Prostate gland (tissue), 2 donors: ENCODE measurements at places on chromosomes 7 and 10. TPM values are rescaled to one million over a fixed set of nuclear protein-coding genes. Genes with fewer than 3 reads are reported as not detected.

DNA sequence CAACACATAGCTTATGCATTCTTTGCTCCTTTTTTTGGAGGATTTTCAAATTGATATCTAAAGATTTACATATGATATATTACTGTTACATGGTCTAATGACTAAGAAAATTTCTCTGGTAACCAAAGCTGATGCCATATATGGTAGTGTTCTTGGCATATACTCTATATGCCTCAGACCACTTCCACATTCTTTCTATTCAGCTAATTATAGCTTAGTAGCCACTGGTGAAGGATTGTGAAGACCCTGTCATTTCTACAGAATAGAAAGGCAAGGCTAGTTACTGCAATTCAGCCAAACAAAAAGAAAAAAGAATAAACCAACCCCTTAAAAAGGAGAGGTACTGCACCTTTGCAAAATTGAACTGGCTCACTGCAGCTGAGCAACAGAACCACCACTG is 3.7 kb downstream of the PURB start:
- DNase-seq = no peak
- H3K27ac ChIP-seq = no peak overlapping the region
- no peak overlapping the region for H3K4me3 ChIP-seq
- no peaks in the 10 kb centered on the region for H3K36me3 ChIP-seq
- no peaks in the 10 kb centered on the region for H3K27me3 ChIP-seq

Gene CRYGN
- not detected for total RNA-seq

DNA sequence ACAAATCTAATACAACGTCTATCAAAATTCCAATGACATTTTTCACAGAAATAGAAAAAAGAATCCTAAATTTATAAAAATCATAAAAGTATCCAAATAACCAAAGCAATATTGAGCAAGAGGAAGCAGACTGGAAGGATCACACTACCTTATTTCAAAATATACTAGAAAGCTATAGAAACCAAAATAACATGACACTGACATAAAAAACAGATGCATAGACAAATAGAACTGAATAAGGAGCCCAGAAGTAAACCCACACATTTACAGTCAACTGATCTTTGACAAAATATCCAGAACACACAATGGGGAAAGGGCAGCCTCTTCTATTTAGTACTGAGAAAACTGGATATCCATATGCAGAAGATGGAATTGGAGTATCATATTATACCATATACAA is 217.5 kb downstream of the MACC1 start:
- H3K36me3 ChIP-seq = no peaks in the 10 kb centered on the region
- no peak overlapping the region for H3K4me3 ChIP-seq
- no peaks in the 10 kb centered on the region for H3K27me3 ChIP-seq

GRCh38 chr7:90933984-90934383 is 330.2 kb upstream of the FZD1 start:
- H3K4me3 ChIP-seq = no peak overlapping the region
- no peak for DNase-seq
- no peaks in the 10 kb centered on the region for H3K36me3 ChIP-seq
- no peaks in the 10 kb centered on the region for H3K27me3 ChIP-seq

Gene ANKRD30A
- total RNA-seq = not detected

- no peaks in the 10 kb centered on the region for H3K36me3 ChIP-seq
- H3K4me1 ChIP-seq = no peaks in the 10 kb centered on the region
- no peak overlapping the region for H3K4me3 ChIP-seq
- H3K27me3 ChIP-seq = peaks cover 2% of the 10 kb centered on the region
Measured at GRCh38 chr10:43667761-43668386, 19.2 kb upstream of the ZNF32 start.

- H3K27ac ChIP-seq = no peak overlapping the region
- no peak overlapping the region for H3K4me3 ChIP-seq
- no peaks in the 10 kb centered on the region for H3K36me3 ChIP-seq
- DNase-seq = no peak
Measured at GRCh38 chr10:103657061-103657591, 163.6 kb downstream of the NEURL1 start.

DNA sequence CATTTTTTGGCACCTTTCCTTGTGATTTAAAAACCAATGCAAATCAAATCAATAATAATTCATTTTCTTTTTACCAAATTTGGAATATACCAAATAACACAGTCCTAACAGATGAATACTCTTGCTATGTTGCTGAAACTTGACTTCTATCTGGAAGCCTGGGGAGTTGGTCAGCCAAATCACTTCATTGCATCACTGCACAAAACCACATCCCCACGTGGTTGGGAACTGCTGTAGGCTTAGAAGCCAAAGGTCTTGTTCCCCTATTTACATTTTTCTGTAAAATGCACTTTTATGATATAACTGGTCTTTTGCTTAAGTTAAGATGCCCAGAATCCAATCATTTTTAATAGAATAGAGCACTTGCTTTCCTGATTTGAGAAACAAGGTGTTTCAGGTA is 15.2 kb downstream of the GPR85 start:
- no peak overlapping the region for H3K27ac ChIP-seq
- H3K36me3 ChIP-seq = no peaks in the 10 kb centered on the region
- no peak overlapping the region for H3K4me3 ChIP-seq
- H3K27me3 ChIP-seq = no peaks in the 10 kb centered on the region

Gene GBX1
- not detected for total RNA-seq

GRCh38 chr10:118470470-118470869 is 125.0 kb downstream of the PRLHR start:
- H3K27ac ChIP-seq = no peak overlapping the region
- H3K27me3 ChIP-seq = peaks cover 4% of the 10 kb centered on the region
- H3K4me1 ChIP-seq = no peaks in the 10 kb centered on the region
- H3K4me3 ChIP-seq = no peak overlapping the region
- no peaks in the 10 kb centered on the region for H3K36me3 ChIP-seq

DNA sequence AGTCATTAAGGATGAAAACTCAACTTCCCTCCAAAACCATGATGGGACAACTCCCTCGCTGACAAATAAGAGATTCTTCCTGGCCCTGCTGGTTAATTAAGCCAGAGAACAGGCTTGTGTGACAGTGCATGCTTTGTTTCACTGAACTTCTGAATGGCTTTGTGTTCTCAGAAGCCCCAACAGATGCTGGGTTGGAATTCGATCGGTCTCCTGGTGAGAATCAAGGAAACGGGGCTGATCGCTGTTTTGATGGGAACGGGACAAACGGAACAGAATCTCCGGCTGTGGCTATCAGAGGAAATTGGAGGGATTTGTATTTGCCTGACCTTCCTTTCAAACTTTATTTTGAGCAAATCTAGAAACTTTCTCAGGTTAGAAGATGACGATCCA is 145.0 kb downstream of the RNF216 start:
- H3K36me3 ChIP-seq = no peaks in the 10 kb centered on the region
- no peaks in the 10 kb centered on the region for H3K27me3 ChIP-seq
- no peak overlapping the region for H3K27ac ChIP-seq

- no peaks in the 10 kb centered on the region for H3K27me3 ChIP-seq
- H3K36me3 ChIP-seq = no peaks in the 10 kb centered on the region
- H3K4me1 ChIP-seq = no peaks in the 10 kb centered on the region
- no peak for DNase-seq
Measured at GRCh38 chr10:47253030-47253637, 46.9 kb upstream of the GDF10 start.

DNA sequence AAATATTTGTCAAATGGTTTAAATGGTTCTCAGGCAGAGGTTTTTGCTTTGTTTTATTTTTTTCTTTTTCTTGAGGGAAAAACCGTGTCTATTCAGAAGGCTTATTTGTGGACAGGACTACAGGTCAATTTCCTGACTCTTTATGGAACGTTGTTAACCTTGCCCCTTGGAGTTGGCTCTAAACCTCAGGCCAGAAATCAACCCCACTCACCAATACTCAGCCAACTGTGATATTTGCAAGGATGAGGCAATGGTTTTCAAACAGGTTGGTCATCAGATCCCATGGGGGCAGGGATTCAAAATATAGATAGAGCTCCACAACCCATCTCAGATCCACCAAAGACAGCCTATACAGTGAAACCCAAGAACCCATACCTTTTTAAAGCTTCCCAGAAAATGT is 10.2 kb downstream of the PDLIM1 start:
- no peaks in the 10 kb centered on the region for H3K36me3 ChIP-seq
- no peaks in the 10 kb centered on the region for H3K27me3 ChIP-seq
- no peak for DNase-seq
- H3K4me3 ChIP-seq = no peak overlapping the region
- H3K4me1 ChIP-seq = no peaks in the 10 kb centered on the region

Gene CALML5
- total RNA-seq = 0.46 TPM

Gene MKRN1
- total RNA-seq = 69.0 TPM

DNA sequence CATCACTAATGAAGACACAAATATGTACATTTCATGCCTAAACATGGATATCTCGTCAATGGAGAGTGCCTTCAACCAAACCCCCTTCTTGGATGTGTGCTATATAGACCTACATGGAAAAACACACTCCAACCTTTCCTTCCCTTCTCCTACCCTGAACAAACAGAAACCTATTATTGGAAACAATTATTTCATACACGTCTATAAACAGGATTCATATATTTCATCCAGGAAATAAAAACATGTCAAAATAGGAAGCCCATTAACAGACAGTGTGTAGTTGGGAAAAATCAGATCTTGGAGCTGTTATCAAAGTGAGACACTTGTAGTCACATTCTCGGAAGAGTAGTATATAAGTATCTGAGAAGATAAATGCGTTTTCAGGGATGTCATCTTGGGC is 81.1 kb downstream of the NRP1 start:
- no peak overlapping the region for H3K27ac ChIP-seq
- no peaks in the 10 kb centered on the region for H3K27me3 ChIP-seq
- no peaks in the 10 kb centered on the region for H3K4me1 ChIP-seq
- no peaks in the 10 kb centered on the region for H3K36me3 ChIP-seq
- no peak for DNase-seq

- no peak for DNase-seq
- no peaks in the 10 kb centered on the region for H3K36me3 ChIP-seq
- H3K4me3 ChIP-seq = no peak overlapping the region
- no peaks in the 10 kb centered on the region for H3K4me1 ChIP-seq
- H3K27me3 ChIP-seq = no peaks in the 10 kb centered on the region
Measured at GRCh38 chr7:117250801-117251200, 72.1 kb downstream of the WNT2 start.

DNA sequence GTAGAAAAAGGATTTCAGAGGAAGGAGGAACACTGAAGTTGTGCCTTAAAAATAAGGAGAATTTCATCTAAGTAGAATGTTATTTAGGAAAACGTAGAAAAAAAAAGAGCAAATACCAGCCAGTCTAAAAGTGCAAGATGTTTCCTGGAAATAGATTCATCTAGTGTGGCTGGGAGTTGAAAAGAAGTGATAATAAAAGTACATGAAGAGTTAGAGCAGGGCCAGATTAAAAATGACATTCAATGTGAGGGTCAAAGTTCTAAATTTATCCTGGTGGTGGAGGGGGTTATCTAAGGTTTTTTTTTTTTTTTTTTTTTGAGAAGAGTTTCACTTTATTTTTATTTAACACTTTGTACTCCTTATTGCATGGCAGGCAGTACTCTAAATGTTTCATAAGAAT is 289.3 kb downstream of the MDFIC start:
- H3K4me1 ChIP-seq = no peaks in the 10 kb centered on the region
- no peaks in the 10 kb centered on the region for H3K27me3 ChIP-seq
- DNase-seq = no peak
- H3K36me3 ChIP-seq = no peaks in the 10 kb centered on the region
- no peak overlapping the region for H3K4me3 ChIP-seq

GRCh38 chr10:126001576-126001975 is 105.2 kb downstream of the FANK1 start:
- no peaks in the 10 kb centered on the region for H3K27me3 ChIP-seq
- H3K4me3 ChIP-seq = no peak overlapping the region
- no peak for DNase-seq
- no peaks in the 10 kb centered on the region for H3K4me1 ChIP-seq
- no peaks in the 10 kb centered on the region for H3K36me3 ChIP-seq
- no peak overlapping the region for H3K27ac ChIP-seq

DNA sequence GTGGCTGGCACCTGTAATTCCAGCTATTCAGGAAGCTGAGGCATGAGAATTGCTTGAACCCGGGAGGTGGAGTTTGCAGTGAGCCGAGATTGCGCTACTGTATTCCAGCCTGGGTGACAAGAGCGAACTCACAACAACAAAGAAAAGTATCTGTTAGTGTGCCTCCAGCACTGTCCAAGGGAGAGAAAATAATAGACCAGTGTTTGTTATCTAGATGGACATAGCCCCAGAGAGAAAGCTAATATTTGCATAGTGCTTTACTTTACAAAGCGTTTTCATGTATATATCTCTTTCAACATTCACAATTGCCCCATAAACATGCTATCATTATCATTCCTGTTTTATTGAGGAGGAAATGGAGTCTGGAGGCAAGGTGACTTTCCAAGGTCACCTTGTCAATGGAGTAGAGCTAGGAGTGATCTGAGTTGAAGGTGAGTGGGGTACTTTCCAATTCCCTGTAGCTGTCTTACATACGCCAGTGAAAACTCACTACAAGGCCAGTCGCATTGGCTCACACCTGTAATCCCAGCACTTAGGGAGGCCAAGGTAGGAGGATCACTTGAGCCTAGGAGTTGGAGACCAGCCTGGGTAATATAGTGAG is 49.7 kb upstream of the KIF5B start:
- no peaks in the 10 kb centered on the region for H3K36me3 ChIP-seq
- H3K4me3 ChIP-seq = no peak overlapping the region
- H3K27me3 ChIP-seq = no peaks in the 10 kb centered on the region
- no peak overlapping the region for H3K27ac ChIP-seq
- DNase-seq = peak; percentile 31
- H3K4me1 ChIP-seq = peaks cover 11% of the 10 kb centered on the region

Gene GJC3
- 1.2 TPM for total RNA-seq

- no peaks in the 10 kb centered on the region for H3K36me3 ChIP-seq
- no peaks in the 10 kb centered on the region for H3K27me3 ChIP-seq
- no peaks in the 10 kb centered on the region for H3K4me1 ChIP-seq
- DNase-seq = no peak
- no peak overlapping the region for H3K27ac ChIP-seq
Measured at GRCh38 chr7:45193828-45194227, 36.2 kb downstream of the RAMP3 start.

- H3K27ac ChIP-seq = no peak overlapping the region
- no peak overlapping the region for H3K4me3 ChIP-seq
- H3K36me3 ChIP-seq = no peaks in the 10 kb centered on the region
- no peaks in the 10 kb centered on the region for H3K4me1 ChIP-seq
- H3K27me3 ChIP-seq = no peaks in the 10 kb centered on the region
- DNase-seq = no peak
Measured at GRCh38 chr10:119233821-119234220, 26.4 kb downstream of the GRK5 start.

Gene SPDYE2B
- not detected for total RNA-seq

Gene FOXP2
- total RNA-seq = 4.9 TPM

Gene H2BK1
- 3.0 TPM for total RNA-seq

DNA sequence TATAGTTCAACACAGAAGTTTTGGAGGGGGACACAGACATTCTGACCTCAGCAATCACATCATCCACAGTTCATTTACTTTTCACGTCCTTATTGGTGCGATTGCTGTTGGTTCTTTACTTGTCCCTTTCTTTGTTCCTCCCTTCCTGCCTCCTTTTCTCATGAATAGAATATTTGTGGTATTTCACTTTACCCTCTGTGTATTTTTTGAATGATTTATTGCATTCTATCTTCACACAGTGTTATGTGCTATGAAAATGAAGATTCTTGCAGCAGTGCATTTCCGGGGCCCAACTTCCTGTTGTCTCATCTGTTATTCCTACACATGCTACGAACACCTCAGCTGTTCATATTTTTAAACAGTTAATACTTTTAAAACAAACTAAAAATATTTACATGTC is 179.6 kb downstream of the ZMYND11 start:
- H3K27ac ChIP-seq = no peak overlapping the region
- no peak overlapping the region for H3K4me3 ChIP-seq
- peaks cover 3% of the 10 kb centered on the region for H3K36me3 ChIP-seq
- no peaks in the 10 kb centered on the region for H3K4me1 ChIP-seq

Gene CPEB3
- total RNA-seq = 10.6 TPM

- H3K36me3 ChIP-seq = no peaks in the 10 kb centered on the region
- no peaks in the 10 kb centered on the region for H3K4me1 ChIP-seq
- H3K4me3 ChIP-seq = no peak overlapping the region
- no peak overlapping the region for H3K27ac ChIP-seq
- no peaks in the 10 kb centered on the region for H3K27me3 ChIP-seq
Measured at GRCh38 chr10:131016556-131016955, 295.0 kb downstream of the TCERG1L start.
